Stimulated activated CD8-positive, alpha-beta memory T cell treated with anti-CD3 and anti-CD28 coated beads, Interleukin-15, amount 100 ng/mL, for 24 hours (primary cell): ENCODE measurements at places on chromosomes 7 and 10.

DNA sequence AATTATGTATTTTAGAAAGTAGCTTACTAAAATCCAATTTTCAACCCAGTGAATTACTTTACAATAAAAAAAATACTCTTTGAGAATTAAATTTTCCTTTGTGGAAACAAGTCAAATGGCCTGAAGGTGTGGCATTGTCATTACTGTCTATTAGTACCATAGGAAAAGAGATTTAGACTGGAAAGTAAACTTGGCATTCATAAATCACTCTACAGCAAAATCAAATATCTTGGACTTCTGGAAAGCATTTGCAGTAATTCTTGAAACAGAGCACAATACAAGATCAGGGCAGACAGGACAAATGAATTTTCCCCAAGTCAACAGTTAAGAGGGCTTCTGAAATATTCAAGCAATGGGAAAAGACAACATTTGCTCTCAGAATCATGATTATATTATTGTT lies 28.0 kb upstream of the SEMA3C start:
- DNase-seq, result no peak

- DNase-seq, result no peak
Measured at GRCh38 chr7:114405427-114405826, 9.2 kb upstream of the FOXP2 start.

DNA sequence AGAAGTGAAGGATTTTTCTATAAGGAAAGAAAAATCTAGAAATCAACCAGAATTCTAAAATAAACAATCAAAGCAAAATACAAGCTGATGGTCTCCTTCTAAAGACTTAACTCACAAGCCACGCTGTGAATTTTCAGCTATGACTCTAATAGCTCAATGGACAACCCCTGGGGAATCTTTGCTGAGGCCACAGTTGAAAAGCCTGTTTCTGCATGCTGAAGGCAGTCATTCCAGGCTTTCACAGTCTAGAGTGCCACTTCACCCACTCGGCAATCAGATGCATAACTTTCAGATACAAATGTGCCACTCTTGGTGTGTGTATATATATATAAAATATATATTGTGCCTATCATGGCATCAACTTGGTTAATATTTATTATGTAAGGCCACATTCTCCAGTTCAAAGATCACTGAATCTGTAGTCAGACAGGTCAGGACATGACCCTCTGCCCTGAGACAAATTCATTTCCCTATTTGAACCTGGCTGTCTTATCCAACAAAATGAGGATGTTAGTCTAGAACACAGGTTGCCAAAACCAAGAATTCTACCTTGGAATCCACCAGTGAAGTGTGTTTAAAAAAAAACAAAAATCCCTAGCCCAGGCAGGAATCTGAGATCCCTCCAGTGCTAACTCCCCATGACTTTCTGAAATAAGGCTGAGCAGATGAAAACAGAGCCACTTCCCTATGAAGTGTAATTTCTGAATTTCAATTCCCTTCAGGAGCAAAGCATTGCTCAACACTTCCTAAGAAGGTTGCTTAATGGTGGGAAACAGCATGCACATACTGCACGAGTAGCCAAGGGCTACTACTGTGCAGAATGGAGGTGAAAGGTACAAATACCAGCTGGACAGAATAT lies 9.9 kb downstream of the LIPA start:
- no peak for DNase-seq

DNA sequence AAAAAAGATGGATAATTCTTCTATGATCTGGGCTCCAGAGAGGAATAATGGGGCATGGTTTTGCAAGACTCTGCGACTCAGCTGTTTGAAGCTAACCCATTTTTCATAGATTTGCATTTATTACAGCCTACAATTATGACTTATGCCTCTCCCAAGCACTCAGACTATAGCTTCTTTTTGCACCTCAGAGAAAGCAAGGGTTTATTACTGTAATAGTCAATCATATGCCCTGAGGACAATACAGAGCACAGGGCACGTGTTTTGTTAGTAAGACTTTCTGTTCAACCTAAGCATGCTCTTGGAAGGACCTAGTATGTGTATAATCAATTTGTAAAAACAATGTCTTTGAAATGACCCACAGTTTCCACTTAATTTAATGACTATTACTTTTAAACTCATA lies 221.2 kb downstream of the PARD3 start:
- DNase-seq, result no peak

DNA sequence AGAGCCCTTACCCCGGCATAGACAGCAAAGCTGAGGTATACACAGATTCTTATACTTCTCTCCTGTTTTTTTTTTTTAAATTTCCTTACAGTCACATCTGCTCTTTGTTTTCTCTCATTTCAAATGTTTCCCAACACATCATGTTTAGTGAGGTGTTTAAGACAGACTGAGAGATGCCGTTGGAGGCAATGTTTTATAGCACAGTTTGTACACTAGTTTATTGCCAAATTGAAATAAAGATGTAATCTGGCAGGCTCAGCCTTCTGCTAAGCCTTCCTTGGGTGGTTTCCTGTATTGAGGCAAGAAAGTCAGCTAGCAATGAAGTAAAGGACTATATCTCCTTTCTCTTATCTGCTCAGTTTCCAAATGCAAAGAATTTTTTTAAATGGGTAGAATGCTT lies 393.4 kb downstream of the SORCS1 start:
- DNase-seq, result no peak

DNA sequence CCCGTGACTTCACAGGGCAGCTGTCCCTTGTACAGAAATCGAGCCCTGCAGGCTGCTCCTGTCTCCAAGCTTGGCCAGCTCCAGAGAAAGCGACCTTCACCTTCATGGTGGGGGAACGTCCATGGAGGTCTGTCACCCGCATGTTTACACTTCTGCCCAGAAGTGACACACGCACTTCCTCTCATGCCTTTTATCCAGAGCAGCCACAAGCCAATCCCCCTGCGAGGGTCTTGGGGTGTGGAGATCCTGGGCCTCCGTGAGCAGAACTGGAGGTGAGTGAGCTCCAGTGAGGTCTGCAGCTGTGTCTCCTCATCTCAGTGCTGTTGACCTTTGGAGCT lies 139.0 kb upstream of the TNS3 start:
- DNase-seq, result no peak

DNA sequence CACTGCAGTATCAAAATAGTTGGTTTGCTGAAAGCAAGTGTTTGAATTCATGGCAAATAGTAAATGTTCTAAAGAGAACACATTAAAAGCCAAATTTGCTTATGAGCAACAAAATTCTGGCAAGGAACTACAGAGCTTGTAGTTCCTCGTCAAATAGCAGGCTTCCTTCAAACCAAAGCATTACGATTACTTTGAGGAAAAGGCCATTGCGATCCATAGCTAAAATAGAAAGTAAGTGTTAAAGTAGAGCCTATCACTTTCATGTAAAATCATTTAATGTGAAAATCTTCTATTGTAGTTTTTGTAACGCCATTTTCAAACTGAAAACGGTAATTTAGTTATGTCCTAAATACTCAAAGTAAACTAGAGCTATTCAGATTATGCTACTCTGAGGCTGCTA lies 20.1 kb downstream of the CACNA2D1 start:
- no peak for DNase-seq

GRCh38 chr10:10460451-10460850 lies 557.2 kb upstream of the CELF2 start:
- no peak for DNase-seq

DNA sequence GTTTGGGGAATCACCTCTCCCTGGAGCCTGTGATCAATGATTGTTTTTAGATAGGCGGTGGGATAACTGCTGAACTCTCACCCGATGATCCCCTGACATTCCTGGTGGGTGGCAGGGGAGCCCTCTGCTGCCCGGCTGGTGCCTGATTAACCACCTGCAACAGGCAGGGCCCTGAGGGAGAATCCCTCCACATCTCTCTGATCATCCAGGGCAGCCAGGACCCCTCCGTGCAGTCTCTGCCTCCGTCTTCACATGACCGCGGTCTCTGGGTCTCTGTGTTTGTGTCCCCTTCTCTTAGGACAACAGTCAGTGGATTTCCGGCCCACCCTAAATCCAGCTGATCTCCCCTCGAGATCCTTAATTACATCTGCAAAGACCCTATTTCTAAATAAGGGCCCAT lies 17.4 kb downstream of the CALML5 start:
- no peak for DNase-seq

- no peak for DNase-seq
Measured at GRCh38 chr7:83640240-83640639, 8.7 kb downstream of the SEMA3E start.

GRCh38 chr10:102268375-102268888 lies 23.1 kb downstream of the GBF1 start:
- DNase-seq, result no peak

DNA sequence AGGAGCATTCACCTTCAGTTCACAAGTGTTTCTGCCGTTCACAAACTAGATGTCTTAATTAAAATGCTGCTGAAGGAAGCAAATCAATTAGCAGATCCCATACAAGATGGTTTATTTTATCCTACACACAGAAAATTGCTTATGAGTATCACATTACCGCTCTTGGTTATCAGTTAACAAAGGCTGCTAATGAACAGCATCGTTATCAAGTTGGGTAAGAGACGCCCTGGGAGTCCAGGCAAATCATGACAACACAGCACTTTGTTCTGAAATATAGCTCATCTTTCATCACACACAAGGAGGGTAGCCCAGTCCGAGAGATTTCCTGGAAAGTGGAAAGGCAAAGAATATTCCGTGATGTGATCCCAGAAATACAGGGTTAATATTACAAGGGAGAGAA lies 20.8 kb upstream of the FAM170B start:
- no peak for DNase-seq

GRCh38 chr10:14062528-14063260 lies 268.0 kb downstream of the FRMD4A start:
- DNase-seq, result no peak

DNA sequence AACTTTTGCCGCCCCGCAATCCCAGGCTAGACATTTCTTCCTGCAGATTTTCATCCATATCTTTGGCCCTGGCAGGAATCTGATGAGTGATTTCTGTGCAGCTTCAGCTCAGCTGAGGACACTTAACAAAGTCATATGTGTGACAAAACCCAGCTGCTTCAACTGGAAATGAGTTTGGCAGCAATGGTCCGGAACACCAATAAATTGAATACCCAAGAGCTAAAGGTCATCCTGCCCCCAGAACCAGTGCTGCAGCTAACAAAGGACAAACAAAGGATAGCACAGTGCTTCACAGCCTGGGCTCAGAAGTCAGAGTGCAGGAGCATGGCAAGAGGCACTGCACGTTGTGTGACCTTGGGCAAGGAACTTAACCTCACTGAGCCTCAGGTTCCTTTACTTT lies 40.0 kb upstream of the TRIL start:
- no peak for DNase-seq

DNA sequence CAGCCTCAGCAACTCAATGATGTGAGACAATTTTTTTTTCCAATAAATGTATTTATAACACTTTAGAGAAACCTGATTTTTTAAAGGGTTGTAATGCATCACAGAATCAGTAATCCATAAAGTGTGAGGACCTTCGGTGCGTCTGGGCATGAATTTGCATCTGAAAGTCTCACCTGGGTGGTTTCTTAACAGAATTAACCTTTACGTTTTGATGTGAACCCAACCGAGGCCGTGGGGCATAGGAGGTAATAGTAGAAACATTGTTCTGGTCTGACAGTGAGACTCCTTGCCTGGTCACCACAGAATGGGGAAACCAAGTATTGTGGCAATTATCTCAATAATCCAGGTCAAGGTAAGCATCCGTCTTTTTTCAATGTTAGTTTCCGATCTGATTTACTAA lies 114.6 kb downstream of the PRKCQ start:
- DNase-seq, result no peak

- no peak for DNase-seq
Measured at GRCh38 chr10:88851706-88852105, at the start of gene ANKRD22. Gene ANKRD22, minus strand, starts transcription at chr10:88851844. Its CDS starts 237 bp downstream, at chr10:88851607.

DNA sequence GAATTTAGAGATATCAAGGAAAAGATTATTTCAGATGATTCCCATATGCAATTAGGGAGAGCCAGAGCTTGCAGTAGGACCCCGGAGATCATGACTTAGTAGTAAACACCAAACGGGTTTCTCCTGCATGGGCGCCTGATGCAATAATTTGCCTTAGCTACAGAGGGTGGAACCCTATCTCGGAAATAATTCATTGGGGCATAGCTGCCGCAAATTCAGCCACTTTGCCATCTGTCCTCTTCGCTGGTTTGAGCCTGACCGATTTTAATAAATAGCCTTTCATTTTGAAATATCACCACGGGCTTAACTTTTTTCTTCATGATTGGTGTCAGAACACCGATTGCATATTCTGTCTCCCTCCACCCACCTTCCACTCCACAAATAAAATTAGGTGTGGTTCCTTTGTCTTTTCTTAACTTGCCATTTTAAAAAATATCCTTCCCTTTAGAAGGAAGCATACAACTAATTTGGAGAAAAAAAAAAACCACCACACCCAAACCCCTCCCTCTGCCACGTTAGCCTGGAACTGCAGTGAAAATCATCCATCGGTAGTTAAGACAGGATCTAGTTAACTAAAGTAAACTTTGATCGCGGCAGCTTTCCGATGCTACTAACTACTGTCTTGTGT lies 1.4 kb downstream of the GARS1 start:
- DNase-seq, result no peak

DNA sequence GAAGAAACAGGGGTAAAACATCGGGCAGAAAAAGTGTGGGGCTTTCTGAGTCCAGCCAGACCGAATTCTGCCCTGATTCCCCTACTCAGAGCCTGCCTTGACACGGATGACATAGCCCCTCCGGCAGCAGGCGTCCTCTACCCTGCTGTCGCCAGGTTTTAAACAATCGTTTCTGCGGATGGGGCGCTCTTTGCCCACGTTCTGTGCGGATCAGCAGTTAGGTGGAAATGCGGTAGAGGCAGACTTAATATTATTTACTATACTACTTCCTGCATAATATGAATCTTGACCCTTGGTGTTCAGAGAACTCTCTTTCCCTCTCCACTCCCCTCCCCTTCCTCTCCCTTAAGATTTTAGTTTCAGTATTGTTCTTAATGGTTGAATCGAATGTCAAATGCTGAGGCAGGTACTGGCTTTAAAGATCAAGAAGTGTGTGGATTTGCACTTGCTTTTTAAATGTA lies 2.4 kb downstream of the GATA3 start:
- no peak for DNase-seq

- no peak for DNase-seq
Measured at GRCh38 chr10:42645103-42645502, 6.7 kb upstream of the ZNF33B start.

DNA sequence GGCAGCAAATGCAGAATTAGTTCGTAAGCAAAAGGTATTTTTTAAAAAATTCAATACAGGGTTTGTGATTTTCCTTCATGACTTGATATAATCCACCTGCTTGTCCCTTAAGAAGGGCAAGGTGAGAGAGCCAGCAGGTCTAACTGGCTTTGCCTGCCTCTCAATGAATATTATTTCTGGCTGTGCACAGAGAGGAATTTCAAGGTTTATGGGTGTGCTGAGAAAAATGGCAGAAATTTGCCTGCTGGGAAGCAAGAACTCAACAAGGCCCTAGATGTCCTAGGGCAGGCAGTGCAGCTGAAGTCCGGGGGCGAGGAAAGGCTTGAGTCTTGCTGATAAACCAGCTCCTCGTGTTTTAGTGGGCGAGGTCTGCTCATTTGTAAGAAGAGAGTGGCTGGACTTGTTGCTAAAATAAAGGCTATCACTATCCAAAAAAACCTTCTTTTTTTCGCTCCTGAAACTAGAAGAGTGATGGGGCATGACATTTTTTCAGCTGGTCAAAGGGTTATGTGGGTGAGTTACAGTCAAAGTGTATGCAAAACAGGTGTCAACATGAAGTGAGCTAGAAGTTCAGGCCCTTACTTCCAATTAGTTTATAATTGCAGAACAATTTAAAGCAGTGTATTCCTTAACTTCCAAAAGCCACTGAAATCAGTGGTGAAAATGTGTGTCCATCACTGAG lies 385.8 kb upstream of the KLF6 start:
- no peak for DNase-seq
